Fibroblast of skin of left quadriceps (primary cell): ENCODE measurements at places on chromosomes 2 and 18.

- DNase-seq = no peak
Observed at GRCh38 chr2:24169023-24169422, 5.8 kb upstream of the FAM228A start.

DNA sequence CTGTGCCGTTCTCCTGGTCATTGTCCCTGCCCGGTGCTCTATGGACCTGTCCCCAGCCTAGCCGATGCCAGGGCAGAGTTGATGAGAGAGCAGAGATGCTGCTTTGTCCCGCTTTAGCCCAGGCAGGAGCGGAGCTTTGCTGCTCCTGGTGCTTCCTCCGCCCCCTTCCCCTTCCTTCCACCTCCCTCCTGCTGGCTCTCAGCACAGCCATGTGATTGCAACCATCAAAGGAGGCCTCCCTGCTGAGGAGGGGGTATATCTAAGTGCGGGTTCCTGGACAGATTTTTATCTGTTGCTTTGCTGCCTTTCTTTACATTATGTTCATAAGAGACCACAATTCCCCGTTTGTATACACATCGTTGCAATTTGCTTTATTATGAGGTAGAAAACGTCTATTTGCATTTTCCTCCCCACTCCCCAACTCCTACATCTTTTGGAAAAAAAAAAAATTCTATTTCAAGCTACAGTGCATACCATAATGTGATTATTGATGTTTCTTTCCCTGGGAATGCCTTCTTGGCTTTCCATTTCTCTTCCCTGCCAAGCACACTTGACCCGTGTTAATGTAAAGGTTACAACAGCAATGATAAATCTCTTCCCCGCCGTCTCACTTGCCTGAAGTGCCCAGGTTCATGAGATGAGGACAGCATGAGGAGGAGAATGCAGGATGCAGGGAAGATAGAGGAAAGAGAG, 25.4 kb downstream of the ALPK2 start:
- DNase-seq = peak; percentile 38

DNA sequence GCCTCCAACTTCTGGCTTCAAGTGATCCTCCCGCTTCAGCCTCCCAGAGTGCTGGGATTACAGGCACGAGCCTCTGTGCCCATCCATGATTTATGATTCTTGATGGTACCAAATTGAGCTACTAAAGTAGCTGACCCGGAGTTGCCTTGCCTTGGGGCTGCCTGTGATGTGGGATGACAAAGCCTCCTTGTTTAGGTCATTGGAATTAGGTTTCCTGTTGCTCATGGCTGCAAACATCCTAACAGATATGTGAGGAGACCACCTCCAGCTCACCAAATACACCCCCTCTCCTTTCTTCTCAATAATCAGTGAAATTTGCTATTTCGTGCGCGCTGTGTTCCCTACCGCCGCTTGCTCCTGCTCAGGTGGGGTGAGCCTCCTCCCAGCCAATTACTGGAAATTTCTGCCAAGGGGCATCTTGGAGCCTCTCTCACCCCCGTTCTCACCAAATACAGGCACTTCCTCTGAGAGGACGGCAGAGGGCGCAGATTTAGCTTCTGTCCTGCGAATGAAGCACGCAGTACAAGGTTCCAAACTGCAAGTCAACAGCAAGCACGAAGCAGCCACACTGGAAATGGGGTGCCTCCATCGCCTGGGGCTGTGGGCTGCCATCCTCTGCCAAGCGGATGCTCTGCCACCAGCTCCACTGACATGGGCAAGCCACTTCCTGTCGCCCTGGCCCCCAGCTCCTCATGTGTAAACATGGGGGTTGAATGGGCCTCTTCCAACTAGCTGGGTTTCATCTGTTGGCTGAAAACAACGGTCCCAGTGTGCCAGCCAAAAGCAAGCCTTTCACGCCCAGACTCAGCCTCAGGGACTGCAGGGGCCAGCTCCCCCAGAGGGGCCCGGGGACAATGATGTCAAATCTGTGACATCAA, 71.7 kb downstream of the NCAPH start:
- DNase-seq = peak; percentile 42

GRCh38 chr2:176826356-176826755, 386.2 kb upstream of the HNRNPA3 start:
- no peak for DNase-seq

DNA sequence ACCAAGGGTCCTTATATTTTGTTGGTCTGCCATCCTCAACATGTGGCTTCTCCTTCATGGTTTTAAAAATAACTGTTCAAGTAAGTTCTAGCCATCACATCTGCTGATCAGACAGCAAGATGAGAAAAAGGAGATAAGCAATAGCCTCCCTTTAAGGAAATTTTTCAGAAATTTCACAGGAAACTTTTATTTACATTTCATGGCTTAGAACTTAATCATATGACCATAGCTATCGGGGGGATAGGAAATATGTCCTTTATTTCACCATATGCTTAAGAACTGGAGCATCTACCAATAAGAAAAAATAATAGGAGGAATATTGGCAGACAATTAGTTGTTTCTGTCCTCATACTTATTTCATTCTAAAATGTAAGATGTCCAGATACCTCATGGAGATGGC, 16.2 kb downstream of the ATF2 start:
- no peak for DNase-seq

- no peak for DNase-seq
Observed at GRCh38 chr18:32891130-32891529, 118.3 kb upstream of the KLHL14 start.

- no peak for DNase-seq
Observed at GRCh38 chr18:39414009-39414700, 1848.6 kb upstream of the CELF4 start.

- DNase-seq = no peak
Observed at GRCh38 chr18:75170022-75170789, 38.7 kb downstream of the PTGR3 start.

- no peak for DNase-seq
Observed at GRCh38 chr18:25052511-25052921, 299.4 kb downstream of the ZNF521 start.

- DNase-seq = peak; percentile 99
Observed at GRCh38 chr2:108594982-108595464, 60.8 kb downstream of the LIMS1 start.

DNA sequence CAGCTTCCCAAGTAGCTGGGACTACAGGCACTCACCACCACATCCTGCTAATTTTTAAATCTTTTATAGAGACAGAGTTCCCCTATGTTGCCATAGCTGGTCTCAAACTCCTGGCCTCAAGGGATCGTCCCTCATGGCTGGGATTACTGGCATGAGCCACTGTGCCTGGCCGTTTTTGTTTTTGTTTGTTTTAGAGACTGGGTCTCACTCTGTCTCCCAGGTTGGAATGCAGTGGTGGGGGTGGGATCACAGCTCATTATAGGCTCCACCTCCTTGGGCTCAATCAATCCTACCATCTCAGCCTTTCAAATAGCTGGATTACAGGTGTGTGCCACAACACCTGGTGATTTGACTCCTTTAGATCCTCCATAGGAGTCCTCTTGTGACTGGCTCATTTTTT, 19.5 kb upstream of the ZDBF2 start:
- DNase-seq = no peak

- DNase-seq = no peak
Observed at GRCh38 chr2:240183875-240184590, 43.6 kb upstream of the OTOS start.

DNA sequence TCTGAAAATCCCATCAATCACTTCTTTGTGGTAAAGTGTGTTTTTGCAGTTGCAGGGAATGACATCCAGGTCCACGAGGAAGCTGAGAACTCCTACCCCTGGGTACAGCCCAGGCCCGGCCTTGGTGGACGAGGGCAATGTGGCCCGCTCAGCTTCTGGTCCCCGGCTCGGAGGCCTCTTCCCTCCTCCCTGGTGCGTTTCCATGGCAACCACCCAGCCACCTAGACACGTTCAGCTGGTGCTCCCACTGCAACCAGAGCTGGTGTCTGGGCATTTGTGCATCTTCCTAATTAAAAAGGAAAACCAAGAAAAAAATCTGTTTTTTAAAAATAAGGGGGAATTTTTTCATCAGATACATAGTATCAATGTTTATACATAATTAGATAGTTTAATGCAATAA, 603.6 kb upstream of the SALL3 start:
- DNase-seq = no peak

DNA sequence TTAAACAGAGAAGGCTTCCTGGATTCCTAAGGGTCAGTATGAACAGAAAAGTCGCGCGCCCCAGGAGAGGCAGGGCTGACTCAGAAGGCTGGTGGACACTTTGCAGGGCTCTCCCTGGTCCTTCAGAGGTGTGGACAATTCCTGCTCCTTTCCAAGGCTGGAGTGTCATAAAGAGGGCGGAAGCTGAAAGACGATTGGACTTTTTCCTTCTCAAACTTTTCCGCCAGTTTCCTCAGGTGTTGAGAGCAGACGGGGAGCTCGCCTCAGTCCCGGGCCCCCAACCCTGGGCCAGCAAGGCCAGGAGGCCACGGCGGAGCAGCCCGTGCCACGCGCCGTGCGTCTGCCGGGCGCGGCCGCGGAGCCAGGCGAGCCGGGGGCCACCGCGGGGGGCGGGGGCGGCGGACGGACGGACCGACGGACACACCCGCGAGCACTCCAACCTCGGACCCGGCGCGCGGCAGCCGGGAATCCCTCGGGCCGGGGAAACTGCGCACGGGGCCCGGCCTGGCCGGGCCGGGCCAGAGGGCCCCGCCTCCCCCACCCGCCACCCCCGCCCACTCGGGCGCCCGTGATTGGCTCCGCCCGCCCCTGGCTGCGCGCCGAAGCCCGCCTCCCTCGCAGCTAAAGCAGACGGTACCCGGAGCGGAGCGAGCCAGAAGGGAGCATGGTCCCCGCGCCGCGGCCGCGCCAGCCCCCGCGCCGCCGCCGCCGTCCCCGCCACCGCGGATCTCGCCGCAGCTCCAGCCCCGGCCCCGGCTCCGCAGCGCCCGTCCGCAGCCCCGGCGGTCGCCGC, at the start of gene KLHL29:
Gene KLHL29 (plus strand): TSS at position 629 of the 793 bp plus-strand sequence. CDS start 177,018 bp downstream, outside the sequence.
- DNase-seq = peak; percentile 56

DNA sequence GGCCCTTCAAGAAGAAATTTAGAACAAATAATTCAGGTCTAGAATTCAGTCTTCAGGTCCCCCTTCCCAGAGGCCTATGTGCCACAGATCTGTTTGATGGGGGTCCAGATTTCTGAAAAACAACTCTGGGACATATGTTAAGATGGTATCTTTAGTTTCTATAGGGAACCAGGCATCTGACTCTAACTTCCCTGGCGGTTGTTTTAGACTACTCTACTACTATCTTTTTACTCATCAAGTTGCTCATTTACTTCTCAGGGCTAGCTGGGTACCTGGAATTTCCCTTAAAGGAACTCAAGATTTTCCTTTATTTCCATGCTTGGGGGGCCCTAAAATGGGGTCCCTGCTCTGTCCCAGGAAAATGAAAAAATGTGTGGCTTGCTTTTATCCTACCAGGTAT, 114.7 kb upstream of the RAB6C start:
- DNase-seq = no peak

DNA sequence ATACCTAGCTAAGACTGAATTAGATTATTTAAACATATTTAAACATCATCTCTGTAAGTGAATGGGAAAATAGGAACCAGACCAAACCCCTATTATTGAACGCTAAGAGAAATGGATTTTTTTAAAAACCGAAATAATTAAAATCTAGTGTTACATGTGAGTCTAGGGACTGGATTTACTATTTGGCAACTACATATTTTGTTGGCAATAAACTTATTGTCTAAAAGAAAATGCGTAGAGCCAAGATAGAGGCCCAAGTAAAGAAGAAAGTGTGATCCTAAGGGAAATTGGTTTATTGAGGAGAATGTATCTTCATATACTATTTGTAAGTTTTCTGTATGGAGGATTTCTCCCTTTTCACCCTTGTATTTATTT, 105.6 kb downstream of the LTBP1 start:
- DNase-seq = no peak

- no peak for DNase-seq
Observed at GRCh38 chr2:220513573-220514288, 886.3 kb downstream of the SLC4A3 start.

DNA sequence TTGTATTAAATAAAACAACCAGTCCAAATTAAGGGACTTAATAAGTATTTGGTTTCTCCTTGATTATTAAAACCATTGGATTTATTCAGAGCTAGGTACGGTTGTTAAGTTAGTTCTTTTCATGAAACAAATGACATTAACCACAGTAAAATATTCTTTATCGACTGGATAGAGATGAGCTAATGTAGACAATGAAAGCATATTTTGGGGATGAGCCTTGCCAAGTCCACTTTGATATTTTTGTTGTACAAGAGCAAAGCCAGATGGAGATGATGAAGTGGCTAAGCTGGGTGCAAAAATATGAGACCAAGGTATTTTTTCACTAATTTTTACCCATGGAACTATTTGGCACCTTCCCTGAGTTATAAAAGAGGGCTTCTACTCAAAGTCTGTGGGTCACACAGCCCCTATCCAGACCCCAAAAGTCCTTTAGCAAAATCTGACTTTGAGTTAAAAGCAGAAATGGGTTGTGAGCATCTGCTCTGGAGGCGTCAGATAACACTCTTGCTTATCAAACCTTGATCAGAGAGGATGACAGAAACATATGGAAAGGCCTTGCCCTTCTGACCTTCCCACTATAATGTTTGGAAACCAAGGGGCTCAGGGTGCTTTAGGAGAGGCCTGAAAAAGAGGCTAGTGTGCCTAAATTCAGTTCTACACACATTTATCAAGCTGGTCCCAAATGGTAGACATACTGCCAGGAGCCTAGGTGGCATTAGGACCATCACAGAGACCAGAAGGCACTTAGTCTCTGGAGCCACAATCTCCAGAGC, 456.8 kb downstream of the MTX2 start:
- no peak for DNase-seq

- DNase-seq = no peak
Observed at GRCh38 chr2:135066710-135067109, 14.6 kb downstream of the RAB3GAP1 start.

DNA sequence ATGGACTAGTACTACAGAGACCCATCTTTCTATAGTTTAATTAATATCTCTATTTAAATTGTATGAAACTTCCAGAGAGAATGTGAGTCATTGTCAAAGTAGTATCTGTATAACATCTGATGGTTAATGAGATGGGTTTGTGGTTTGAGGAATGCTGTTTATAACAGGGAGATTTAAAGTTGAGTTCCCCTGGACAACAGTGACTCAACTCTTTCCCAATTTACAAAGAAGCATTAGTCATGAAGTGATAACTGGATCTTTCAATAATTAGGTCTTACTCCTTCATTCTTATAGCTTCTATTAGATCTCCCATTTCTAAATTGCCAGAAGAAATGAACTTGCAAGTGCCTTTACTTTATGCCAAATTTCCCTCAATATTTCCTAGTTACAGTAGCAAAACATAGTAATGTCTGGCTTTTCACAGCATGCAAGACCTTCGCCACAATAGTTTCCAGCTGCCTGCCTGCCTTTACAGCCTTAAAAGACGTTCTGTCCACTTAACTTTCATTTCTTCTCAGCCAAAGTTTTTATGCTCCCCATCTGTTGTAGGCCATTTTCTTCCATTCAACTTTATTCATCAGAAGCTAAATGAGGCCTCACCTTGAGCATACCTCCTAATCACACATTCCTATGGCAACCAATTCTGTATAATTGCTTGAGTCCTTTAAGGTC, 47.7 kb upstream of the WDR75 start:
- peak; percentile 98 for DNase-seq

DNA sequence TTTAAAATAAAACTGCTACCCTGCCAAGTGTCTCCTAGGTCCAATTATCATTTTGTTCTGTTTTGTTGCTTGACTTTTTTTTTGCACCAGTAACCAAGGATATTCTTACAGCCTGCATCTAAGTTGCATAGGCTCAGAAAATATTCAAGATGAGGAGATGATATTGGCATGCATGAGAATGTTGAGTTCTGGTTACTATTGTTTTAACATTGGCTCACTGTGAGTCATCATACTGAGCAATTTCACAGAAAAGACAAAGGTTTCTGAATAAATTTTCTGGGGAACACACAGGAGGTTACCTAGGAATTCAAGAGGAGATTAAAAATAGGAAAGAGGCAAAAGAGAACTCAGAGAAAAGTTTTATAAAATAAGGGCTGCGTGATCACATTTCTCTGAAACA, 84.8 kb upstream of the POU3F3 start:
- peak; percentile 64 for DNase-seq

- DNase-seq = no peak
Observed at GRCh38 chr2:33784488-33784887, 185.4 kb upstream of the FAM98A start.
